ENCODE measurements at places on chromosomes 1 and 21. TPM values are rescaled to one million over a fixed set of nuclear protein-coding genes. Genes with fewer than 3 reads are reported as not detected.

ITLN2 gene
- not detected for total RNA-seq

OLFM3 gene
- 28.9 TPM for total RNA-seq

CHRNB2 gene
- 17.9 TPM for total RNA-seq

CSF1 gene
- 1.6 TPM for total RNA-seq

FAF1 gene
- 47.3 TPM for total RNA-seq

WDR64 gene
- not detected for total RNA-seq
